ENCODE measurements at places on chromosomes 3 and 15.

GRCh38 chr15:82936966-82937711 lies 15.4 kb downstream of the HOMER2 start:
- no peak for DNase-seq

DNA sequence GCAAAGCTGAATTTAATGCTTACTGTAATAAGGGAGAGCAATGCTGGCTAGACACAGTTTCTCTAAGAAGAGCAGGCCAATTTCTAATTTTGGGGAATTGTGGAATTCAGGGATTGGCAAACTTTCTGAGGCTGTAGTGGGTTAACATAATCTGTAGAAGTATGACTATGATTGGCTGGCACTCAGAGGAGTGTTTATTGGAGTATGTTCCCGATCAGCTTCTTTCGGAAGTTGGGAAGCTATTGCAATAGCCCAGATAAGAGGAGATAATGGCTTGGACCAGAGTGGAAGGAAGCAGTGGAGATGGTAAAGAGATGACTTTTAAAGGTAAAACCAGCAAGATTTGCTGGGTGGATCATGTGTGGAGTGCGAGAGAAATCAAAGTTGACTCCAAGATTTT lies 19.4 kb downstream of the TMOD3 start:
- DNase-seq, result no peak

- DNase-seq, result no peak
Observed at GRCh38 chr3:8556473-8556869, 54.8 kb downstream of the LMCD1 start.

- DNase-seq, result no peak
Observed at GRCh38 chr3:55305696-55306485, 181.2 kb downstream of the WNT5A start.

DNA sequence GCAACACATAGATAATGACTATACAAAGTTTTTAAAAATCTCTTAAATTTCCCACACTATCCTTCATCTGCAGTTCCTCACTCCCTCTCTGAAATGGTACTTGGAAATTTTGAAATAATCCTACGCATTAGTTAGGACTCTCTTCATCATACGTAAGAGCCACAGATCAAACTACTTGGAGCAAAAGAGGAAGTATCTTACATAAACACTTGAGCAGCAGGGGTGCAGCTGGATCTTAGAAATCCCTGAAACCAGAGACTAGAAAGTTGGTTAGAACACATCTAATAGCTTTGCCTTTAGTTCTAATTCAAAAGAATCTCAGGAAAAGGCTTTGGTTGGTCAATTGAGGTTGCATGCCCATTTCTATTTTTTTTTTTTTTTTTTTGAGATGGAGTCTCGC lies 38.8 kb upstream of the ZNF445 start:
- no peak for DNase-seq

DNA sequence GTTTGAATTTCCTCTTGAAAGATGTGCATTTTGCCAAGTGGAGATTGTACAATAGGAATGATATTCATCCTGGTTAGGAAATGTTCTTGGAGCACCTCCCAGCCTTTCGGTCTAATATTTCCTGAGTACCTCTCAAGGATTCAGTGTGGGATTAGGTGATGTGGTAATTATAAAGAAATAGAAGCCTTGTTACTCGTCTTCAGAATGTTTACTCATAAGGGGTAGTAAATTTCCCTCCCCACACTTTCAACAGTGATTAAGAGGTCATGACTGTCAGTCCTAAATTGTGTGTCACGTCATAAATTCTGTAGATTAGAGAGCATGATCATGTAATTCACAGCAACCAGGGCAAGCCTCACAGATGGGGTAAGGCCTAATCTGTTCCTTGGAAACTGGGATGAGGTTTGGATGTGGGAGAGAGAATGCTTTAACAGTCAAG lies 633.1 kb upstream of the TBL1XR1 start:
- no peak for DNase-seq

DNA sequence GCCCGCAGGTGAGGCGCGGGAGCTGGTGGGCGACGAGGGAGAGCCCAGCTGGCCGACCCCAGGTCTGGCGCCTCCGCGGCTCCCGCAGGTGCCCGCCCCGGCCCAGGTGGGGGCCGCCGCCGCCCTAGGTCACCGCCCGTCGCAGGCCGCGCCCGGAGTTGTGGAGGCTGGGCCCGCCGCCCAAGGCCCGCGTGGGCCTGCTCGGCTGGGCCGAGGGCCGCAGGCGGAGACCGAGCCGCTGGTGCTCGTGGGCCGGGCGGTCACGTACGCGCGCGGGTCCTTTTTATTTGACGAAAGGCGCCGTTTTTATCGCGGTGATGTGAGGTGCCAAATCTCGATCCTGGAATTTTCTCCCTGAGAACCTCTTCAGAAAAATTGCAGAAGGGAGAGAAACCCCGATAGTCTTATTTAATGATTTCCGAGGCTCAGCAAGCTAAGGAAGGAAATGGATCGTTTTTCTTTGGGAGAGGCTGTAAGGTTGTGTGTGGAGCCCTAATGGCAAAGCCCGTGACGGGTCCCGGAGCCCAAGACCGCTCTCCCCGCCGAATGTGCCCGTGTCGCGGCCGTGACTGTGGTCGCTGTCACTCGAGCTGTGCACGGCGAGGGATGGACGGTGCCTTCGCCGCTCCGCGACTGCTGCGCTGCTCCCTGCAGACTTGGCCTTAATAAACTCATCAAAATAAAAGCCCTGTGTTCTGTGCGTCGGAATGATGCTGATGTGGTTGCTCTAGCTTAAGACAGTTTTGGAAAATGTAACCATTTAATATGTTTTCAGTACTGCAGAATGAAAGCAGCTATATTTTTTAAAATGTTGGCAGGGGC lies 612 bp downstream of the APPL1 start:
- peak; percentile 6 for DNase-seq

DNA sequence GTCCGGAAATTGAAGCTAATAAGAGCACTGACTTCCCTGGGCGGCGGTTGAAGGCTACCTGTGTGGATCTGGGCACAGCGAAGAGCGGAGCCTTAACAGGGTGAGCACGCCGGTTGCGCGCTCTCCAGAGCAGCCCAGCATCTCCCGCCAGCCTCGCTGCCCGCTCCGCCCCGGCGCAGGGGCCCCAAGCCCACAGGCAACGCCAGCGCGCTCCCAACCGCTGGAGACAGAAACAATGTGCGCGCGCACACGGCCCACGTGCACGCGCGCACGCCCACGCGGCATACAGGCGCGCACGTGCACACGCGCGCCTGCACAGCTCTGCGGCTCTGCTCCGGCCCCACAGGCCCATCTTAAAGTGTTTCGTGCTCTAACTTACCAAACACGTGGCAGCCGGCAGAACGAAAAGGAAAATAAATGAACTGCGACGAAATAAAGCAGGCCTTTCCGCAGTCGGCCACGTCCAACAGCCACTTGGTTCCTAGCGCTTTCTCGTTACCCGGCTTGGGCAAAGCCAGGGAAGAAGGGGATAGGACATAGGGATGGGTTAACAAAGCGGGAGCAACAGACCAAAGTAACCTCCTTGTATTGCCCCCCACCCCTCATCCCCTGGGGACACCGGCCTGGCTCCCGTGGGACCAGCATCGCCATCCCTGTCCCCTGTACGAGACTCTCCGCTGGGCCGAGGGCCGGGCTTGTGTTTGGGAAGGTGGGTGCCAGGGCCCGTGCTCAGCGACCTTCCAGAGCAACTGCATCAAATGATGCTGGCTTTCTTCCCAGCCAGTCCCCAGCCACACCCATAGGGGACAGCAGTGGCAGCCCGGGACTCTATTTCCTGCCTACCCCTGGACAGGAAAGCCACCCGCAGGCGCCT lies 203.7 kb downstream of the ABHD5 start:
- peak; percentile 62 for DNase-seq

- DNase-seq, result no peak
Observed at GRCh38 chr3:184460276-184460675, 80.4 kb downstream of the CHRD start.

DNA sequence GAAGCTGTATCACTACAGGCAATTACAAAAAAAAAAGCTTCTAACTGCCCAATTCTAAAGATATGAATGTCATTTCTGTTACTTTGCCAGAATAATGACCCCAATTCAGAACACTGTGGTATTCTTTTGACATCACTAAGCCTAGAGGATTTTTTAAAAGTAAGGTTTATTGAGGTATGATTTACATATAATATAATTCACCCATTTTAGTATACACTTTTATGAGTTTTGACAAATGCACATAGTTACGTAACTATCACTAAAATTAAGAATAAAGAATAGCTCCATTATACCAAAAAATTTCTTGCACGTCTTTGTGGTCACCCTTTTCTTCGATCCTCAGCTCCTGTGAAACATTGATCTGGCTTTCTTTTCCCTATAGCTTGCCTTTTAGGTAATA lies 74.0 kb upstream of the PLSCR5 start:
- no peak for DNase-seq

GRCh38 chr3:150323770-150324169 lies 84.3 kb upstream of the TSC22D2 start:
- no peak for DNase-seq

- no peak for DNase-seq
Observed at GRCh38 chr3:127011270-127011992, 28.5 kb downstream of the PLXNA1 start.

GRCh38 chr3:52140769-52141168 lies 13.5 kb downstream of the POC1A start:
- DNase-seq, result no peak

DNA sequence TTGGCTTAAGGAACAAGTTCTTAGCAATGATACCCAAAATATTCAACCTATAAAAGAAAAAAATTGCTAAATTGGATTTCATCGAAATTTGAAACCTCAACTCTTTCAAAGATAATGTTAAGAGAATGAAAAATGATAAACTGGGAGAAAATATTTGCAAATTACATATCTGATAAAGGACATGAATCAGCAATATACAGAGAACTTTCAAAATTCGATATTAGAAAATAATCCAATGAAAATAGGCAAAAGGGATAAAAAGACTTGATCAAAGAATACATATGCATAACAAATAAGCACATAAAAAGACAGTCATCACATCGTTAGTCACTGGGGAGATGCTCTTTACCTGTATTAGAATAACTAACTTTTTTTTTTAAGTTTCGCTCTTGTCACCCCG lies 73.0 kb upstream of the NEO1 start:
- DNase-seq, result no peak

- no peak for DNase-seq
Observed at GRCh38 chr15:85150130-85150480, 168.4 kb downstream of the PDE8A start.

GRCh38 chr3:118146658-118147375 lies 887.8 kb downstream of the IGSF11 start:
- no peak for DNase-seq

GRCh38 chr3:197463279-197463678 lies 92.5 kb downstream of the BDH1 start:
- DNase-seq, result no peak

- no peak for DNase-seq
Observed at GRCh38 chr3:45381168-45381852, 7.1 kb upstream of the LARS2 start.

DNA sequence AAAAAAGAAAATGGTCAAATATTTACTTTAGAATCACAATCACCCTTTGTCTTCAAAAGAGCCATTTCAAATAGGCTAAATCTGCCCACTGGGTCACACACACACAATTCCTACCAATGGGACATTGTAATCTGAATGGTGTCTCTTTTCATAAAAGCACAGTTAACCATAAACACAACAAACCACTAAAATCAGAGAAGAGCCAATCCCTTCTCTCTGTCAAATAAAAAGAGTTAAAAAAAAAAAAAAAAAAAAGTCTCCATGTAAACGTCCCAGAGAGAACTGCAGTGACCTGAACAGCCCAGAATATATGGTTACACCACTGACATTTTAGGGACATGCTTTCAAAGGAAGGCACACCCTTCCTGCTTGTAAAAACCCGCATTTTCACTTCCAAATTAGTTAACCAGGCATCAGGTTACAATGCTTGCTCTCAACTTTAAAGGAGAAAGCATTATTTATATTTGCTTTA lies 63.7 kb downstream of the PRICKLE2 start:
- DNase-seq, result no peak

DNA sequence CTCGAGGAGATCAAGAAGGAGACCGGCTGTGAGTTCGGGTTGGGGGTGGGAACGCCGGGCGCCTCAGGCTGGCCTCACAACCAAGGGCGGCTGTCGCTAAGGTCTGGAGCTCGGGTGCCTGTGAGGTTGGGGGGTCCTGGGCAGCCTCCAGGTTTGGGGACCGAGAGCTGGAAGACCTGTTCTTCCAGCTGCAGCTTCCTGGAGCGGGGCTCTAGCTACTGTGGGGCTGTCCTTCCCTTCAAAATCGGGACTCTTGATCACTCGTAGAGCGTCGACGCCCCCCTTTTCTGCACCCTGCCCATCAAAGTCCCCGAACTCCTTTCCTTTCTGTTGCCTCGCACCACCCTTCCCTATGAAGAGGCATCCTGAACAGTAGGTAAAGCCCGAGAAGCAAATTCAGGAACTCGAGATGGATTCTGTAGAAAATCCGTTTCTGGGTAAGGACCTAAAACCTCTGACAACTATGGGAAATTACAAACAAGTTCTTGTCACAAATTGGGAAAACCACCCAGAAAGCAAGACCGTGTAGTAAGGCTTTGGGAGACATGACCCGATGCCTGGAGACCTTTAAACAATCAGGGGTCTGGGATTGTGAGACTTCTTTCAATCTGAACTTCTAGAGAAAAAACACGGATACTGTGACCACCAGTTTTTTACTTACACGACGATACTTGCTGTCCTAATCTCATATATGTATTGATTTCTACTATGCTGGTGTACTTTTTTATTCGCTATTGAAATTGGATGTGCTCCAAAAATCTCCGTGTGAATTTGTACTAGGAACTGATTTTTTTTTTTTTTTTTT lies 556 bp downstream of the CHP1 start:
- no peak for DNase-seq

- no peak for DNase-seq
Observed at GRCh38 chr15:98547741-98548138, 100.6 kb upstream of the IGF1R start.

GRCh38 chr15:61327019-61327631 lies 98.0 kb upstream of the RORA start:
- DNase-seq, result peak; percentile 46

Data from NCI-H510A (cell line).